ENCODE measurements at places on chromosomes 1 and 21.

GRCh38 chr1:93631626-93632365 lies 49.8 kb downstream of the BCAR3 start:
- DNase-seq = no peak

GRCh38 chr1:231073331-231073730 lies 33.3 kb upstream of the FAM89A start:
- DNase-seq = no peak

- DNase-seq = no peak
Observed at GRCh38 chr1:85583611-85584263, 3.2 kb downstream of the CCN1 start.

DNA sequence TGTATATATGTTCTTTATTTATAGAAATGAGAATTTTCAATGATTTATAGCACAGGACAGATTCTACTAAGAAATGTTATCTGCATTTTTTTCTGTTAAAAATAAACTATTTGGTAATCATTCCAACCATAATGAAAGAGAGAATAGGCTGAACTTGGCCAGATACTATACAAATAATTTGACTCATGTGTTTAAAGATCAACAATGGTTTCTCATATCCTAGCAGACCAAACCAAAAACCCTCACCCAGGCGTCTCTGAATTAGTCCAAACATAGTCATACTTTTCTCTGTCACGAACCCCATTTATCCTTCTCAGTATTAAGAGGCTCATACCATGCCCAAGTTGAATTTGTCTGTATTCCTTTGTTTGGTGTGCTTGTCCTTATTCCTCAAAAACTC lies 40.3 kb downstream of the RPE65 start:
- DNase-seq = peak; percentile 3

- peak; percentile 5 for DNase-seq
Observed at GRCh38 chr1:173503391-173503790, 26.3 kb downstream of the PRDX6 start.

DNA sequence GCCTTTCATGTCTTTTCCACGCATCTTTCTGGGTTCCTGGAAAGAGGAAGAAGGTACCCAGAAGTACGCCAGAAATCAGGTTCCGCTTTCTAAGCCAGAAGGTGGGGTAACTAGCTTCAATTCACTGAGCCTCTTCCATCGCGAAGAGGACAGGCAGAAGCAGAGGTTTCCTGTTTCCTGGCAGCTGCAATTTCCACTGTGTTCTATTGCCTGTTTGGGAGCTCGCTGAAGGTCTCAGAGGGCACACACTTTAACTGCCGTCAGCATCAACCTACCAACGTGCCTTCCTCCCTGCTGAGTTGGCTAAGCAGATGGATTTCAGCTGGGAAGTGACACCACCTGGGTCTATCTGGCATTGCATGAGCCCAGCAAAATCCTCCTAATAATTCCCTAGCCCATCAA lies 10.0 kb downstream of the NCF2 start:
- no peak for DNase-seq

DNA sequence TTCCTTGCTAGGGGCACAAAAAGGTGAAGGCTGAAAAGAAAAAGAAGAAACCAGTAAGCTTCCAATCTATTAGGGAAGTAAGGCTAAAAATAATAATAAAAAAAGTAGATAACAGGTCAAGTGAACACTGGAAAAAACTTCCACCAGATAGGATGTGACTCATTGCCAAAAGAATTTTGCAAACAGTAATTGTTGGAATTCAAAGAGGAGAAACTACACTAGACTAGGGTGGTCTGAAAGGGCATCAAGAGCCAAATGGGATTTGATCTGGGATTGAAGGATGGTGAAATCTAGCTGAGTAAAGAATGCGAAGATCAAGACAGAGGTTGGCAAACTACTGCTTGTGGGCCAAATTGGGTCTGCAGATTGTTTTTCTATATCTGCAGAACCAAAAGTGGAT lies 6.0 kb upstream of the ST6GALNAC3 start:
- peak; percentile 55 for DNase-seq

DNA sequence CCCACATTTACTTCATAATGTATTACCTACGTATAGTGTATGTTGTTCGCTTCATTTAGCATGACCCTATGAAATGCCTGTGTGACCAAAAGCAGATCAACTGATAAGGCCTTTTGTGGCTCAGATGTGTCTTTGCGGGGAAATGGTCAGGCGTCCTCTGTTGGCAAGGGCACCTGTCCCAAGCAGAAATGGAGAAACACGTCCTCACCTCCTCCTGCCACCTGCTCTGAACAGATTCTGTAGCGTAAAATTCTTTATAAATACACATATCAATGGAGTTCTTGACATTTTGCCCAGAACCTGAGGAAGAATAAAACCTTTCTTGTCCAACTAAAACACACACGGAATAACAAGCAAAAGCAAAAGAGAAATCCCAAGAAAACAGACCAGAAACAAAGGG lies 417.9 kb downstream of the KIF26B start:
- DNase-seq = no peak

DNA sequence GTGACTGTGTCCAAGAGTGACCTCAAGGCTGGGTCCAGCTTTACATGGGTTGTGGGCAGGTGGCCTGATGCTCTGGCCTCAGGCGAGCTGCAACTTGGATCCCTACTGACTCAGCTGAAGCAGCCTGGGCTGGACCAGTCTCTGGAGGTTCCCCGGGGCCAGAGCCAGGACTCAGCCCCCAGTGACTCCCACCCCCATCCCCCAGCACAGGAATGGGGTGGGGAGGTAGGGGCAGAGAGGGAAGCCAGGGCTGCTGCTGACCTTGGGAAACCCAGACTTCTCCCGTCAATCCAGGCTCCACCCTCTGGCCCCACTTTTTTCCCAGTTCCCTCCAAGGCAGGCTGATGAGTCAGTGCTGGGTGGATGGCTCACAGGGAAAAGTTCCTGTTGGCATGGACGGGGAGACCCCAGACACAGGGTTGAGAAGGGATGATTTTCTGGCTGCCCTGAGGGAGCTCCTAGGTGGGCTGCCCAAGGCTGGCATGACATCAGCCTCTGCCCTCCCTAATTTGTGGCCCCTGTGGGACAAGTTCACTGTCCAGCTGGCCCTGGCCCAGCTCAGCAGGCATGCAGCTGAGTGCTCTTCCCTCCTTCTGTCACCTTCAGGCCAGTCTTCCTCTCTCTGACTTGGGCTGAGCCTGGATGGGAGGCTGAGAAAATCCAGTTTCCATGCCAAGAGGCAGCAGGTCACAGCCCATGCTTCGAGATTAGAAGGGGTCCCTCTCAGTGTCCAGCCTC lies 2.2 kb downstream of the ZC3H12A start:
- peak; percentile 87 for DNase-seq

- no peak for DNase-seq
Observed at GRCh38 chr1:25687221-25688017, 70.8 kb downstream of the MAN1C1 start.

GRCh38 chr1:150366416-150367296 lies 2.7 kb downstream of the RPRD2 start:
- peak; percentile 2 for DNase-seq

DNA sequence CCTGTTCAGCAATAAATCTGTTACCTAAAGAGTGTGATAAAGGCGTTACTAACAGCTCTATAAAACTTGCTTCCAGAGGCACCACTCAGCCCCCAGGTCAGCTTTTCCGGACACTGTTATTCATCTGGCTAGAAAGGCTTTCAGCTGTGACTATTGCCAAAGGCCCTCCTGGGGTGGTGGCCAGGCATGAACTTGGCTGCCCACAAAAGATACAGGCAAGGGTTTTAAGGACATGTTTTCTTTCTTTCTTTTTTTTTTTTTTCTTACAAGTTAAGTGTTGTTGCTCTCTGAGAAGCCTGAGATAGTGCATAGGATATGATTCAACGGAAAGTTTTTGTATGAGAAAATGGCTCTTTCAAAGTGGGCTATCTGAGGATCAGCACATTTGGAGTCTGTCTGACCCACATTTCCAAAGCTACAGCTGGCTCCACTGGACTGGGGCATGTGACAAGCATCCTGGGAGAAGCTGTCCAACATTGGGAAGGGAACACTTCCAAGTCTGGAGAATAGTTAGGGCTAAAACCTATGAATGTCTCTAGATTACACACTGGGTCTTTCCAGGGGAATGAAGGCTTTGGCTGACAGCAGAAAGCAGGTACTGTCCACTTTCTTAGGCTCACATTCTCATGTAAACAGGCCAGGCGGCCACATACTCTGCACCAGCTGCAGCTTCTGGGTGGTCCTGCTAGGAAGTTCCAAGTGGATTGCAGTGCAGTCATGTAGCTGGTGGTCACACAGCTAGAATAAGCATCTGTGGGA lies 639.7 kb downstream of the LMO4 start:
- DNase-seq = peak; percentile 64

- DNase-seq = no peak
Observed at GRCh38 chr1:34784751-34785221, 3.8 kb downstream of the GJB3 start.

GRCh38 chr1:3035563-3036446 lies 14.5 kb downstream of the ACTRT2 start:
- DNase-seq = no peak

DNA sequence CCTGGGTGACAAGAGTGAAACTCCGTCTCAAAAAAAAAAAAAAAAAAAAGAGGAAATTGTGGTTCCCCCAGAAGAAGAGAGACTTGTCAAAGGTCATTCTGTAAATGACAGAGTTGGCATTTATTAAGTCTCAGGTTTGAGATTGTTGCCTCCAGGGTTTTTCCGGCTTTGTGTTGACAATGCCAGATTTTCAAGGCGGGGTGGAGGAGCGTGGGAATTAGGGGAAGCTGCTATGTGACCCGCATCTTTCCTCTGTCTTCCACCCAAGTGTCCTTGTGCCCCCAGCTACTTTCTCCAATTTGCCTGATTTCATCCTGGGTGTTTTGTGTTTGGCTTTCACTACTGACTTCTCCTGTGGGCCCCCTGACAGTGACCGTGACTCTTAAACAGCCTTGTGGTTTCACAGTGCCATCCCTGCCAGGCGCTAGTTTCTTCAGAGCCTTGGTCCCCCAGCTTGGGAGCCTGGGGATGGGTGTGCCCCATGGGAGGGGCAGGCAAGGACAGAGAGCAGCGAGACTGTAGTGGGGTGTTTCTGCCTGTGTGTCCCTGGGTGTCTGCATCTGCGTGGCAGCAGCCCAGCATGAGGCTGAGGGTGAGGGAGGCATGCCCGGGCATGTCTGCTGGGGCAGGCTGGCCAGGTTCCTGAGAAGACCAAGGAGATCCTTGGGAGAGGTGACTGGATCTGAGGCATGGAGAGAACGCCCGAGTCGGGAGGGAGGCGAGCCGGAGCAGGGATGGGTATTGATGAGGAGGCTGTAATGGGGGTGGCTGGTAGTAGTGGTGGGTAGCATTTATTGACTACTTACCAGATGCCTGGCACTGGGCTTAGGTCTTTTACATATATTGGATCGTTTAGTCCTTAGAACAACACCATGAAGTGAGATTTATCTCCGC lies 46.3 kb downstream of the IER5 start:
- DNase-seq = peak; percentile 84

- peak; percentile 87 for DNase-seq
Observed at GRCh38 chr1:58618303-58618702, 41.3 kb upstream of the TACSTD2 start.

- no peak for DNase-seq
Observed at GRCh38 chr21:44018813-44019567, 6.9 kb downstream of the TRAPPC10 start.

DNA sequence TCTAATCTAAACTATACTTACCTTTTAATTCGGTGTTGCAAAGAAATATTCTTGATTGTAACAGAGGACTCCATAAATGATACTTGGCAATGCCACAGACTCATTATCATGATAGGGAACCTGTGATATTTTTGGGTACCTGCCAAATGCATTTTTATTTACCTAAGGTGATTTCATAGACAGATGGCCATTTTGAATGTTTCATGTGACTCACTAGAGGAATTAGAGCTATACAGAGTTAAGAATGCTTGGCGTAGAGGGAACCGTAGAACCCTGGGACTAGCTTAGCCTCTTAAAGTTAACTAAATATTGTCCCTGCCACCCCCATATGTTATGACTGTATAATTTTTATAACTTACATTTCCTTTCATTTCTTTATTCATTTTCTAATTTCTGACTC lies 136.1 kb downstream of the DISP1 start:
- no peak for DNase-seq

- no peak for DNase-seq
Observed at GRCh38 chr1:156704166-156704711, 1.1 kb downstream of the CRABP2 start.

GRCh38 chr1:154877370-154877974 lies 7.4 kb upstream of the KCNN3 start:
- no peak for DNase-seq

DNA sequence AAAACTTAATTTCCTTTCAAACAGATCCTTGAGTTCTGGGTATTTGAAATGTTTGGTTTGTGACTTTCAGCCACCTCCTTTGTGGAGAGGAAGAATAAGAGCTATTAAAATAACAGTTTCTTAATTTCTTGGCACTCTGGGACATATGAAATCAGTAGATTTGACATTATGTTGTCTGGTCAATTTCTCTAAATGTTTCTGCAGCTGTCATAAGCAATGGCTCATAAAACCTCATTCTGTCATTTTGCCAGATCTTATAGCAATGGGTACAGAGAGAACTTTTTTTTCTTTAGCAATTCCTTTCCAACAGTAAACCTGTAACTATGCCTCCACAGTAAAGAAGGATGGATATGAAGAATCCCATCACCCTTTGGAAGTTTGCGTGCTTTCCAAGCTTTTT lies 52.6 kb downstream of the LAMC1 start:
- peak; percentile 63 for DNase-seq

DNA sequence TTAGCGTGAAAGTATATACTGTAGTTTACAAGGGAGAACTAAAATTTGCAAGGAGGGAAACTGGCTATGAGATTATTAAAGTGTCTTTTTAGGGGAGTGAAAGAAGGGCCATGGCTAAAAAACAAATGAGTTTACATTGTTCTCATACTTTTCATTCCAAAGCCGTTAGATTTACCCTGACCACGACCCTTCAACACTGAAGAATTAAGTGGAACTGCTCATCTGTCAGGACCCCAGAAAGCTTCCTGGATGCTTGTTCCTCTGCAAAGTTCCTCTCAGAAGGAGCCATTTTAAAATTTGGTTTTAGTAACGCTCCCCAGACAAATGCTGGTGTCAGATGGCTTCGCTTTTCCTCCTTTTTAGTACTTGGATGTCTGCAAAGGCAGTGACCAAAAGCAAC lies 82.7 kb upstream of the ZBTB18 start:
- peak; percentile 68 for DNase-seq

- no peak for DNase-seq
Observed at GRCh38 chr1:58884706-58885661, 101.1 kb upstream of the JUN start.

- no peak for DNase-seq
Observed at GRCh38 chr1:184051138-184051484, 419 bp upstream of the TSEN15 start.

DNA sequence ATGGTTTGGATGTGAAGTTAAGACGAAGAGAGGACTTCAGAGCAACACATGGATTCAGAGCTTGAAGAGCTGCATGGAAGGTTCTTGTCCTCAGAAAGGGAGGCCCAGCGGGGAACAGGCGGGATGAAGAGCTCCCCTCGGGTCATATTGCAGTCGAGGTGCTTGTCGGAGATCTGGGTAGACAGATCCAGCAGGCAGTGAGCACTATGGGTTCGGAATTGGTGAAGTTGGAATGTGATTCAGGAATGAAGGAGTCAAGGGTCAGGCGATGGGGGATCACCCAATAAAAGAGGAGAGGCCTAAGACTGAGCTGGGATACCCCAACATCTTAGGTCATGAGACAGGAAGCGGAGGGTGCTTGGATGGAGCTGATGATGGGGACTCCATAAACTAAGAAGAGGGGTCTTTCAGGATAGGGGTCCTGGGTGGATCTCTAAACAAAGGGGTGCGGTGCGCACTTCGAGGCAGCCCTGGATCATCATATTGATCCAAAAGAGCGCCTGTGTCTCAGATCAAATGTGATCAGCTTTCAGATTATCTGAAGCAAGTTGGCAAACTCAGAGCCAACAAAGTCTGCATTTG lies 176.3 kb upstream of the VAMP3 start:
- no peak for DNase-seq

Data from fibroblast of skin of scalp (primary cell).